Suppressor macrophage treated with lipopolysaccharide for 1 hour (primary cell): ENCODE measurements at places on chromosomes 6 and 20.
A peak's percentile ranks its signal among the peaks of the same experiment; 100 is the strongest.

- DNase-seq = no peak
These were observed 48.4 kb upstream of the MEI4 start for GRCh38 chr6:77604476-77604875.

DNA sequence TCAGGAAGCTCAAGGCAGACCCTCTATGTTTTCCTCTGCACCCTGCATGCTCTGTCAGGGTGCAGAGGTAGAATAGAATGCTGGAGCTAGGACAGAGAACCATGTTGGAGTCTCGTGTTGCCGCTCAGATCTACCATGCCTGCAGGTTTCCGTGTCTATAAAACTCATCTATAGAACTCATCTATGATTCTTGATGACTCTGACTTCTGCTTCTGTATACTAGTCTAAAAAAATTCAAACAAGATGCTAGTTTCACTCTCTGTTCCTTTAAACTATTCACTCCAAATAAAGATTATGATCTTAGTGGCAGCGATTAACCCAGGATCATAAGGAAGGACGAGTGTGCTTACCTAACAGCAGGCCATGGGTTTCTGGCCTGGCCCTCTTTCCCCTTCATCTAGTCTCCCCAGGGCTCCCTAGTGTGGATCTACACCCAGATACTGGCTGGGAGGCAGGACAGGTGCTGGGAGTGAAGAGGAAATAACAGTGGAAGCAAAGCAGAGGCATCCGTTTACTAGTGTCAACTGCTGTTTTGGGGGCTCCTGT lies 162.7 kb upstream of the SUPT3H start:
- DNase-seq = no peak

DNA sequence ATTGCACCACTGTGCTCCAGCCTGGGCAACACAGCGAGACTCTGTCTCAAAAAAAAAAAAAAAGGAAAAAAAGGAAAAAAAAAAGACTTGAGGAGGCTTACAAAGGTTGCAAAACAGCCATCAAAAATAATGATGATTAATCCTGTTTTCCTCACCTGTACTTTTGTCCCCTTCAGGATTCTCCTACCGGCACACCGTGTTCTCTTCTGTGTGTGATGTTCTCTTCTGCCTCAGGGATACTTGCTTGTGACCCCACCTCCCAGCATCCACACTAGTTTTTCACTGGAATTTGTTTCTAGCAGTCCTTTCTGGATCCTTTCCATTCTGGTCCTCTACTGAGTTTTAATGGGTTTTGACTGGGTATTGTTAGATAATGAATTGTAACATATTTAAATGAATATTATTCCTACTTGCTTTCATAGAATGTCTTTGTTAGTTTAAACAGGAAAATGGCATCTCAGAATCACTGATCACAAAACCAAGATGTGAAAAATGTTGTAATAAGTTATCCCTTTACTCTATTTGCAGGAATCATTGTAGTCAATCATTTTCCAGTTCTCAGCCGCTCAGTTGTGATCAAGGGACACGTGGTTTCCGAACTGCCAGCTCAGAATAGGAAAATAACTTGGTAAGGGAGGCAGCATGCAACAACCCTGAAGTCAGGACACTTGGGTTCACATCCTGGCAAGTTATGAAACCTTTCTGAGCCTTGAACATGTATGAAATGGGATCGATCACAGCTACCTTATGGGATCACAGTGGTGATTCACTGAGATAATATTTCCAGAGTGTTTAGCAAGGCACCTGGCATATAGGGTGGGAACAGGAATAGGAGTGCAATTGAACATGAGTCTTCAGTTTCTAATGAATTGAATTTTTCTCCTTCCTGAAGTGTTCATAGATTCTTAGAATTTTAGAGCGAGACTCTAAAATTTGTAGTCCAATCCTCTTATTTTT lies 8.5 kb downstream of the C6orf89 start:
- no peak for DNase-seq

DNA sequence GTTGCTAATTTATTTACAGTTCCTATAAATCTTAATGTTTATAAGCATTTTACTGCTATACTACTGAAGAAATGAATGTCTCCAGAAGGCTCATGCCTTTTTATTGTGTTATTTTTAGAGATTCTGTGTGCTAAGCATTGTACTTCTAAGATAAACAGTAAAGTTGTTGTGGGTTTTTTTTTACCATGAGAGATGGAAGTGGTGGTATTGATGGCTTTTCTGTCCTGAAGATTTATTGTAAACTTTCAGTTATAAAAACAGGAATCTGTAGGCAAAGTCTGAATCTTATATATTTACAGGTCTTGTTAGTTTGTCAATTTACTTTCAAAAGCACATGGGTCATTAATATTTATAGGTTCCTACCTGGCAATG lies 246.9 kb downstream of the TMEM242 start:
- no peak for DNase-seq

GRCh38 chr6:121335087-121336008 lies 1.1 kb upstream of the TBC1D32 start:
- no peak for DNase-seq

DNA sequence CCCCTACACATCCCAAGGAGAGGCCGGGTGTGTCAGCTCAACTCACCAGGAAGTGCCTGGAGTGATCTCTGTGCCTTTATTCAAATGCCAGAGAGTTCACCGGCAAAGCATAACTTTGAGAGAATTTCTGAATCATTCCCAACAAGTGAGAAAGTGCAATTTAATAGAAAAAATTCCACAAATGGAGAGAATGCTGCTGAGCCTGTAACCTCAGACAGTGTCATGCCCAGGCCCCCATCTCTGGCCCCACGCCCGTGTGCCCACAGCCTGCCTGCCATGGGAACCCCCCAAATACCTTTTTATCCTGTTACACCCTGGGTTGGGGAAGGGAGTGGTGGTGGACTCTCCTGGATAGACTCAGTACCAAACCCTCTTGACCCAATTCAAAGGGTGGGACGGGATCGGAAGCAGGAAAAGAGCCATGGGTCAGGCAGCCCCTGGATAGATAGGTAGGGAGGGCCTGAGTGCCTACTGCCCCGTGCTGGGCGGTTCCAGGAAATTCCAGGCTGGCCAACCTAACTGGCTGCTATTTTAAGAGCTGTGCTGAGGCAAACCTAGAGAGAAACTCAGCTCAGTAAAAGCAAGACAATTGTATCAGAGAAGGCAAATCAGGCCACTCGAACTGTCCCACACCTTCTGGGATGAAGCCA lies 179.0 kb upstream of the FOXA2 start:
- DNase-seq = no peak

DNA sequence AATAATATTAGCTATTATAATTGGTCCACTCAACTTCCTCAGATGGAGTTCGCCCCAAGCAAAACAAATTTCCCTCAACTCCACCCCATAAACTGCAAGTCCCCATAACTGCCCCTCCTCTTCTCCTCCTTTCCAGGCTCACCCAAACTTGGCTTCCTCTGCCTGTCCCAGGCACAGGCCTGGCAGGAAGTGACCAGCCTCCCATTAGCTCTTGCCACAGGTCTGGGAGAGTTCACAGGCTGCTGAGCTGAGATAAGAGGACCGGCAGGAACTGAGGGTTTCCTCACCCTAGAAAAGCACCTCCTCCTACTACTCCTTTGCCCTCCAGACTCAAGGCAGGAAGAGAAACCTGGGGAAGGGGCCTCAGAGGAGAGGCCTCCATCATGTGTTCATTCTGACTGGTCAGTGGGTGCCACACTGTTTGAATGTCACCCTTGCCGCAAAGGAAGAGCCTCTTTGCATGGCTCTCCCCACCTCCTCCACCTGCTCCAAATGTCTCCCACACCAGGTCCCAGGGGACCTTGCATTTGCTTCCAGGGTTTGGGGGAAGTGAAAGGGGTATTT lies 24.5 kb upstream of the SMIM29 start:
- peak; percentile 58 for DNase-seq

DNA sequence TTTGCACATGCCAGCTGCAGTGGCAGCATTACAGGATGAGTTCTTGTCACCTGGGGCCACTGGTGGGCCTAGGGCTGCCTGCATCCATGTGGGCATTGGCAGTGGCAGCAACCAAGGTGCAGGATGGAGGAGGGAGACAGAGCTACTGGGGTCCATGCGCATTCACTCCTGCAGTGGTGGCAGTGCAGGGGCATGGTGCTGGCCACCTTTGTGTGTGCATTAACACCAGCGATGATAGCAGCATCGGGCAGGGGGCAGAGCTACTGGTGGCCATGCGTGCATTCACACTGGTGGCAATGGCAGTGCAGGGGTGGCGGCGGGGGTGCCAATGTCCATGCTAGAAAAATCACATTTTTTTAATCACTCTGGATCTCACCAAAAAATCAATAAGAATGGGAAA lies 730.0 kb downstream of the KHDRBS2 start:
- no peak for DNase-seq

DNA sequence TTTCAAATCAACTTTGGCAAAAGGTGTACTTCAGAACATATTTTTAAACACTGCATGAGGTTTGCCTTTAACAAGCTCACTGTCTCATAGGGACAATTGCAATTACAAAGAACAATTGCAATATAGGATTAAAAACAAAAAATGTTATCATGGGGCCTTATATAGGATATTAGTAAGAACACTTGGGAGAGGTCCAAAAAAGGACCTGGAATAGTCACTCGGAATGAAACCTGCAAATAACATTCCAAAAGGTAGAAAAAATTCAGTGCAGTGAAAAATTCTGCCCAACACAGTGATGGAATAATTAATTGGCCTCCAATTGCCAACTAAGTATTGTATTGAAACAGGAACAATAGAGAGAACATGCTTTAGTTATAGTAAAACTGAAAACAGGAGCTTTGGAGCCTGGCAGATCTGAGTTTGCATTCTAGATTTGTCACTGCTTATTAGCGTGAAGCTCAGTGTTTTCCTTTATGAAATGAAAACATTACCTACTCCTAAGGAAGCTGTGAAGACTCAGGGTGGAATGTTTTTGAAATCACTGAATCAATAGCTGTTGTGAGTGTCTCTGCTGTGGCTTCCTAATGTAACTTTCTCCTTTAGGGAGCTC lies 172.6 kb upstream of the BMP5 start:
- no peak for DNase-seq

DNA sequence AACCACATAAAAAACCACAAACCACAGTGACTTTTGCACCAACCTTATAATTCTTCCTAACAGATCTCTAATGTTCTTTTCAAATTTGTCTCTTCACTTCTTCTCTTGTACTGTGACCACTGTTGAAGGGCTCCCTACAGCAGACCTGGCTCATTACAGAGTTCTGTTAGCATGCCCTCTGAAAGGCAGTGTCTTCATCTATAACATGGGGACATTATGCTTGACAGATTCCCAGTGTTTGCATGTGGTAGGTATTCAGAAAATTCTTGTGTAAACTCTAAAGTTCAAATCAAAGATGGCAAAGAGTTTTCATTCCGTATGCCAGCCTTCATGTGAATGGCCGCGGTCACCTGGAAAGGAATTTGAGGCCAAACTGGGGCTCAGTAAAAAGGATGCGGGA lies 182.6 kb downstream of the DHX35 start:
- no peak for DNase-seq

DNA sequence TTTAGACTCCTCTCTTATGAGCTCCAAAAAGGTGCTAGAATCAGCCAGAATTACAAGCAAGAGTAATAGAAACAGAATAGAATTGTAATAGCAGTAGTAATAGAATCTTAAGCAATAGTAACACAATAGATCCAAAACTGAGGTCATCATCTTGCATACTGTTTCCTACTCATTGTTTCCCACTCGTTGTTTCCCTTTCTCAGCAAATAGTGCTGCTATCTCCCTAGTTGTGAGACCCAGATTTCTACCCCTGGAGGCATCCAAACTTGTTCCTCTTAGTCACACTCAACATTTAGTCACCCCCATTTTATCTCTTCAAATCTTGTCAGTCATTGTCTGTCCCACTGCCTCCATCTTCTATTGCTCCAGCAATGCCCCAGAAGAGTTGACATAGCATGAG lies 356.9 kb upstream of the MARCKS start:
- peak; percentile 62 for DNase-seq

DNA sequence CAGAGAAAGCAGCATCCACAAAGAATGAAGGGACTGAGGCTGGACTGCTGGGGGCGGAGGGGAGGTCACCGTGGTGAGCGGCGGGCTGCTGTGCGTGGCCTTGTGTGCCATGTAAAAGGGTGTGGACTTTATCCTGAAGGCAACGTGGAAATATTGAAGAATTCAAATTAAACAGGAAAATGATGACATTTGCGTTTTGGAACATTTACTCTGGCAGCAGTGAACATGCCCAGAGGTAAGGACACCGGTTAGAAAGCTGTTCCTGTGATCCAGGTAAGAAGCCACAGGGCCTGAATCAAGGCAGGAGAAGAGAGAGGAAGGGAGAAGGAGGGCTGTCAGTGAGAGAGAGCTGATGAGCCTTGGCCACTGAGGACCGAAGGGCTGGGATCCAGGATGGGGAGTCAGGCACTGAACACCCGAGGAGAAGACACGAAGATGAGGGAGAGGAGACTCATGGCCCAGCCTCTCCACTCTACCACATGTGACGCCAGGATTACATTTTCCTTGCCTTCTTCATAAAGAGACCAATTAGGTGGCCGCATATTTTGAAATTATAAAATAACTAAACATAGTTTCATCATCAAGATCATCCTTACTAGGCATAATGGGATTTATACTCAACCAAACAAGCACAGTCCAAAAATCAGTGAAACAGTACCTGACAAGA lies 58.4 kb downstream of the TRAM2 start:
- no peak for DNase-seq

DNA sequence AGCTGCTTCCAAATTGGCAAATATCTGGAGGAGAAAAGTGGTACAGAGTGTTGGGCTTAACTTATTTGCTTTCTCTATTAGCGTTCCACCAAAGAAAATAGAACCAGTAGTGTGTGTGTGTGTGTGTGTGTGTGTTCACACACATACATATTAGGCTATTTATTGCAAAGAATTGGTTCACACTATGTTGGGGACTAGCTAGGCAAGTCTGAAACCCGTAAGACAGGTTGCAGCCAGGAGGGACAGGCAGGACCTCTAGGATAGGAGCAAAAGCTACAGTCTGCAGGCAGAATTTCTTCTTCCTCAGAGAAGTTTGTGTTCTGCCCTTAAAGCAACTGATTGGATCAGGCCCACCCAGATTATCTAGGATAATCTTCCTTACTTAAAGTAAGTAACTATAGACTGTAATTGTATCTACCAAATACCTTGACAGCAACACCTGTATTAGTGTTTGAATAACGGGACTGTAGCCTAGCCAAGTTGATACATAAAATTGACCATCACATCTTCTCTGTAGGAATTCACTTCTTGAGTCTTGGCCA lies 12.8 kb downstream of the KCTD20 start:
- DNase-seq = no peak
